Ureter (tissue), 1 donor: ENCODE measurements at places on chromosomes 6 and 20. TPM values are rescaled to one million over a fixed set of nuclear protein-coding genes. Genes with fewer than 3 reads are reported as not detected.
A peak's percentile ranks its signal among the peaks of the same experiment; 100 is the strongest.

Gene MC3R
- not detected for total RNA-seq

Gene OPN5
- not detected for total RNA-seq

Gene BIRC7
- total RNA-seq: 0.60 TPM

- no peak for DNase-seq
Measured at GRCh38 chr20:38973645-38974044, 11.5 kb downstream of the DHX35 start.

GRCh38 chr6:33136310-33136900 lies 55.9 kb downstream of the COL11A2 start:
- no peak for DNase-seq

GRCh38 chr6:69105288-69105687 lies 470.2 kb downstream of the ADGRB3 start:
- DNase-seq: no peak

- peak; percentile 91 for DNase-seq
Measured at GRCh38 chr20:50957798-50958614, at the start of gene DPM1. DPM1 (minus strand) TSS chr20:50958532; CDS start chr20:50958523, 9 bp downstream.

DNA sequence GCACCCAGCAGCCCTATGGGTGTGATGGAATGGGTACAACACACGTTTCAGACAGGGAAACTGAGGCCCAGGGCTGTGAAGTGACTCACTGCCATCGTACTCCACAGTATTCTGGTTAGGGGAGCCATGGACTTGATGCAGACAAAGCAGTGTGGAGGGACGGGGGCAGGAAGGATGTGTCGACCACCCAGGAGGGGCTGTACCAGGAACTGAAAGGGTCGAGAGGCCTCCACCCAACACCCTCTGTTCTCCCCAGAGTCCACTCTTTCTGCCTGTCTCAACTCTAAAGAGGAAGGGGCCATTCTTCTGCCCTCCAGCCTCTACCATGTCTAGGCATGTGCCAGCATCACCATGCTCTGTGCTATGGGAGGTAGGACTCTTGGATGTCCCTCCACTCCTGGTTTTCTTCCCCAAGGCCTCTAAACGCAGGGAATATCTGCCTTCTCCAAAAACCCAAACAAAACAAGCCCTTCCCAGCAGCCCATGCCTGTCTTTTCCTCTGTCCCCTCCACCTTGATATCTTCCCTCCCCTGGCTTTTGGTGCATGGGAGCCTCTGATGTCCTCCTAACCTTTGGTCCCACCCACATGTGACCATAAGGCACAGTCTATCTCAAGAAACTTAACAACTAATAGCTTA lies 7.4 kb downstream of the SLC22A1 start:
- DNase-seq: no peak

- no peak for DNase-seq
Measured at GRCh38 chr6:106474466-106474865, 113.9 kb downstream of the CRYBG1 start.

Gene TUBB2B
- total RNA-seq: 2.8 TPM

GRCh38 chr6:159716247-159717096 lies 10.8 kb upstream of the WTAP start:
- peak; percentile 59 for DNase-seq

- DNase-seq: no peak
Measured at GRCh38 chr6:137874204-137875057, 7.4 kb downstream of the TNFAIP3 start.

- DNase-seq: no peak
Measured at GRCh38 chr6:161918628-161919205, 644.9 kb upstream of the AGPAT4 start.

DNA sequence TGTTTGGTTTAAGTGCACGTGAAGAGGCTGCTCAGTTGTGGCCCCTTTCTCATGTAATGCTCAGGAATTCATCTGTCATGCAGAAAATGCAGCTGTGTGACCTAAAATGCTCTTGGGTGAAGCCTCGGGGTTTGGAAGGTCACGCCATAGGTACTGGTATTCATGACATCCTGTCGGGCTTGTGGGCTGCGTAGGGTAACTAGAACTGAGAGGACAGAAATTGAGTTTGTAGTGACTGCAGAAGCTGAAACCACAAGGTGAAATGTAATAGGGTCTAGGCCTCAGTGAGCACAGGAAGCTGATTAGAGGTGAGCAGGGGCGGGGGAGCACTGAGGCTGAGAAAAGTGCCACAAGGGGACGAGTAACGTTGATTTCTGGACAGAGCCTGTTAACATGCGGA lies 128.8 kb downstream of the SOBP start:
- DNase-seq: no peak

DNA sequence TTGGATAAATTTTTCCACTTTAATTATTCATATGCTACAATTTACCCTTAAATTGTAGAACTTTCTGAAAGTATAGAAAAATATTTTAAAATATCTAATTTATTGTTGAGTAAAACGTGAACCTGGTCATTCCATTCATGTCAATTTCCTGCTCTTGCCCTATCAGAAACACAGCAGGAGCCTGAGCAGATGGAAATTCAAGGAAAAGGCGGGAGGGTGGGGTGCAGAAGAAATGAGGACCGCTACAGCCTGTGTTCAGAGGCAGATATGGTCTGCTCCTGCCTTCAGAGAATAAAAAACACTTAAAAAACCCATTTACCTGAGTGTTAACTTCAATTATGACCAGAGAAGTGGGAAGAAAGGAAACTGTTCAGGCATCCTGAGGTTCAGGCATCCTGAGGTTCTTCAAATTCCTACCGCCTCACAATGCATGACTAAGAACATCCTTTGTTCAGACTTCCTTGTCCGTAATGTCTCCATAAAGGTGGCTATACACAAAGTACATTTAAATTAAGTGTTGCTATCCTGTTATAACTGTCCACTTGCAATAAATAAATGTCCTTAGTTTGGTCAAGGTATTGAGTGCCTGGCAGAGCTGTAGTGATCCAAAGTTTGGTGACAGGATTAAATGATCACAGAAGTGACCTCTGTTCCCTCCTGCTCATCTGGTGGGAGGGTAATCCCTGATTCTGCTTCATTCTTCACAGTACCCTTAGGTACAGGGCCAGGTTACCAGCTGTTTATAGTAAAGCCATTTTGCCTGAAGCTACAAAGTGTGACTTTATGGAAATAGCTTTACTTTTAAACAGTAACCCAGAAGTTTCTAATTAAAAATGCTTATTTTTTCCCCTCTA lies 109.1 kb downstream of the MAN1A1 start:
- DNase-seq: no peak

DNA sequence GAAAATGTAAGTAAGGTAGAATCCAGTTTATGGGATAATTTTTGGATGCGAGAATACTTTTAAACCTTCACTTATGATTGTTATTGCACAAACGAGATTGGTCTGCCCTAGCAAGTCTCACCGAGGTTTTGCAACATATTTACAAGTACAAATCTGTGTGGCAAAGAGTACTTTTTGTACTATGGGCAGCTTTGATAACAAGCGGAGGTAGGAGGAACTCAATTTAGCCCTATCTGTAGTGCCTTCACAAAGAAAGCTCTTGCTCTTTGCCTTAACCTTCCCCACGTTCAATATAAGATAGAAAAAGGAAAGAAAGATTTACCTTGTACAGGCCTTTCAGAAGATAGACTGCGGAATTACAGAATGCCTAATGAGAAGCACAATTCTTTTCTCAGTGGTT lies 77.5 kb upstream of the HIVEP1 start:
- DNase-seq: no peak

DNA sequence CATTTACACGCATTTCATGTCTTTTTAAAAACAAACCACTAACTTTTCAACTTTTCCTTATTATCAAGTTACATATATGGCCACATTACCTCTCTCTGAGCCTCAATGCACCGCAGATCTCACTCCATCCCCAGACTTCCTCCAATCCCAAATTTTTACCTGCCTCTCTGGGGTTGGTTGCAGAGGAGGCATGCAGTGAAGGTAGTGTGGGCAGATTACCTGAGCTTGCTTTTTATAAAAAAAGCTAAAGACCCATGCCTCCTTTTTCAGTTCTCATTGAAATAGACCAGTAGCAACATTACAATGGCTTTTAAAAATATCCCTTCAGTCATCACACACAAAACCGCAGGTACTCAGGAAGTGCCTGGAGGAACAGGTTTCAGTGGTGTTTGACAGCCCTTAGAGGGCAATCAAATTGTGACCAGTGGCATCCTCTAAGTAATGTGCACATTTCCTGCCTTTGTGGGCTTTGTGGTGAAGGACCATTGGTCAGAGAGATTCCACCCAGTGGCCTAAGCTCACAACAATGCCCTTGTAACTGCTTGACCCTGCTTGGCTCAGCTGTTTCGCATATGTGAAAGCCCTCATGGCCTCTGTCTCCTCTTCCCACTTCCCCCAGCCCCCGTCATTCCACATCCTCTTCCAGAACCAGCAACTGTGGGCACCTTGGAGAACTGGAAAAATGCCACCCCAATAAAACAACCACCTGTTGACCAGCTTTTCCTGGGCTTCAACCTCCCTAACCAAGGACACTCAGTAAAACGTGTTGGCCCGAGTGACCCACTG lies 30.2 kb upstream of the IL17A start:
- no peak for DNase-seq

- peak; percentile 48 for DNase-seq
Measured at GRCh38 chr6:114364301-114364700, 21.5 kb upstream of the HS3ST5 start.

GRCh38 chr6:155962276-155962675 lies 506.6 kb upstream of the NOX3 start:
- DNase-seq: no peak

DNA sequence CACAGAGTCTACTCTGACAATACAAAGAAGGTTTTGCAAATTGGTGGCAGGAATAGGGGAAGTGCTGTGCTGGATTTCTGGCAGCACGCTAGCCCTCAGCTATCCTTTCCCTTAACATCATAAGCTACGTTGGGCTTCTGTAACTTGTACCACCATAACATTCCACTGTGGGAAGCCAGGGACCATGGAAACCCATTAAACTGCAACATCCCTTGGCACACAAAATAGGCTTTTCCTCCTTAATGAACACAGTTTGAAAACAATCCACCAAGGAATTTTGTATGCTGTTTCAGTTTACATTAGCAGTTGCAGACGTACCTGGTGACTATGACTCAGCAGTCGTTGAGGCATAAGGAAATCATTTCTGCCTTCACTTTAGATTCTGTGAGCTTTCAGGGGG lies 203.9 kb upstream of the RAB32 start:
- no peak for DNase-seq

DNA sequence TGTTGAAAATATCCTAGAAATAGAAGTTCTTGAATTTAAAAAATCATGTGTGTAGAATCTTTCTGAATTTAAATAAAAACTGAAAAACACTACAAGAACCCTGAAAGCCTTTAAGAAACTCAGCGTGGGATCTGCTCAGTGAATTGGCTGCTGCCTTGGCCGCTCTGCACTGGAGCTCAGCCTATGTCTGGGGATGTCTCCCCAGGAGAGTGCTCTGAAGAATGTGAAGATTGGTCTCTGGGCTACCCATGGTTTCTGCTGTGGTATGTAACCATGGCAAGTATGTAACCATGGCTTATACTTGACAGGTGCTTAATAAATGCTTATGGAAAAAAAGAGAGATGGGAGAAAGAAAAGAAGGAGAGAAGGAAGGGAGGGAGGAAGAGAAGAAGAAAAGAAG lies 3.1 kb upstream of the RRAGD start:
- no peak for DNase-seq

Gene CHMP4B
- total RNA-seq: 124 TPM

- no peak for DNase-seq
Measured at GRCh38 chr20:50629670-50630045, 61.7 kb downstream of the RIPOR3 start.

GRCh38 chr20:51306081-51306480 lies 236.4 kb downstream of the NFATC2 start:
- DNase-seq: no peak

GRCh38 chr20:9203081-9203447 lies 134.2 kb downstream of the PLCB4 start:
- DNase-seq: no peak

Gene LTB
- 0.42 TPM for total RNA-seq

Gene DEFB124
- total RNA-seq: 3.3 TPM
